T-helper 9 cell (primary cell): ENCODE measurements at places on chromosomes 2 and 18.
A peak's percentile ranks its signal among the peaks of the same experiment; 100 is the strongest.

GRCh38 chr2:103960129-103960513 is 893.8 kb upstream of the POU3F3 start:
- no peak for DNase-seq

DNA sequence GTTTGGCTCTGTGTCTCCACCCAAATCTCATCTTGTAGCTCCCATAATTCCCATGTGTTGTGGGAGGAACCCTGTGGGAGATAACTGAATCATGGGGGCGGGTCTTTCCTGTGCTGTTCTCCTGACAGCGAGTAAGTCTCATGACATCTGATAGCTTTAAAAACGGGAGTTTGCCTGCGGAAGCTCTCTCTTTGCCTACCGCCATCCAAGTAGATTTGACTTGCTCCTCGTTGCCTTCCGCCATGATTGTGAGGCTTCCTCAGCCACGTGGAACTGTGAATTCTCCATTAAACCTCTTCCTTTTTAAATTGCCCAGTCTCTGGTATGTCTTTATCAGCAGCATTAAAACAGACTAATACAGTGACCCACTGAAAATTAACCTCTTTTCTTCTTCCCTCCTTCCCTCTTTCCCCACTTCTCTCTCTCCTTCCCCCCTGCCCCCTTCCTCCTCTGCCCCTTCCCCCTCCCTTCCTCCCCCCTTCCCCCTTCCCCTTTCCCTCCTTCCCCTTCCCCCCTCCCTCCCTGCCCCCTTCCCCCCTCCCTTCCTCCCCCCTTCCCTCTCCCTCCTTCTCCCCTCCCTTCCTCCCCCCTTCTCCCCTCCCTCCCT is 818.8 kb downstream of the SLC4A3 start:
- DNase-seq = no peak

GRCh38 chr2:74851191-74851566 is 17.3 kb downstream of the HK2 start:
- no peak for DNase-seq

DNA sequence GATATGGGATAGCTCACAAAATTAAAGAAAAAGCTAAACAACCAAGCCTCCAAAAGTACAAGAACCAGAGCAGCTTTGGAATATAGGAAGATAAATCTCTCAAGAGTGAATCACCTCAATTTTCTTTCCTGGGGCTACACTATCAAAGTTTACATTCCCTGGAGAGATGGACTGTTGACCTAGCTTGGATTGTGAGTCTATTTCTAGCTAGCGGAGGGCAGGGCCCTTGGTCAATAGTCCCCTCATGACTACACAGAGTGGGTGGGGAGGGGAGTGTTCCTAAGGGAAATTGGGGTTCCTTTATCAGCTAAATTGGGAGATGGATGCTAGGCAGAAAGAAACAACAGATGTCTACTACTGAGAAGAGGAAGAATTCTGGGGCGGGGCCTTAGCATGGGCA is 29.9 kb upstream of the EIF2AK3 start:
- no peak for DNase-seq

GRCh38 chr2:128232965-128233789 is 85.5 kb downstream of the HS6ST1 start:
- peak; percentile 70 for DNase-seq
